ENCODE measurements at places on chromosomes 2 and 18. TPM values are rescaled to one million over a fixed set of nuclear protein-coding genes. Genes with fewer than 3 reads are reported as not detected.

RAB6C gene
- total RNA-seq, result not detected

KCNG2 gene
- total RNA-seq, result not detected

COBLL1 gene
- 15.8 TPM for total RNA-seq

COLEC11 gene
- not detected for total RNA-seq

TRIM54 gene
- total RNA-seq, result not detected

SIX3 gene
- total RNA-seq, result not detected

PLGLB2 gene
- total RNA-seq, result 1.5 TPM

TUBB8B gene
- not detected for total RNA-seq

ZAP70 gene
- not detected for total RNA-seq

ZNF804A gene
- total RNA-seq, result 6.0 TPM

DNA sequence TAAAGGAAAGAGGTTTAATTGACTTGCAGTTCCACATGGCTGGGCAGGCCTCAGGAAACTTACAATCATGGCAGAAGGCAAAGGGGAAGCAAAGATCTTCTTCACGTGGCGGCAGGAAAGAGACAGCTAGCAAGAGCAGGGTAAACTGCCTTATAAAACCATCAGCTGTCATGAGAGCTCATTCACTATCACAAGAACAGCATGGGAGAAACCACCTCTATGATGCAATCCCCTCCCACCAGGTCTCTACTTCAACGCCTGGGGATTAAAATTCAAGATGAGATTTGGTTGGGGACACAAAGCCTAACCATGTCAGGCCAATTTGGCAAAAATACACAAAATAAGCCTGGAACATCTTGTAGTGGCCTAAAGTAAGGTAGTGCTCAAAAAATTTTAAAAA lies 152.6 kb downstream of the COL6A3 start:
- DNase-seq, result no peak

GRCh38 chr18:55879331-55879730 lies 291.3 kb upstream of the TCF4 start:
- no peak for DNase-seq

- no peak for DNase-seq
Observed at GRCh38 chr2:127614731-127615130, 31.2 kb upstream of the GPR17 start.

DNA sequence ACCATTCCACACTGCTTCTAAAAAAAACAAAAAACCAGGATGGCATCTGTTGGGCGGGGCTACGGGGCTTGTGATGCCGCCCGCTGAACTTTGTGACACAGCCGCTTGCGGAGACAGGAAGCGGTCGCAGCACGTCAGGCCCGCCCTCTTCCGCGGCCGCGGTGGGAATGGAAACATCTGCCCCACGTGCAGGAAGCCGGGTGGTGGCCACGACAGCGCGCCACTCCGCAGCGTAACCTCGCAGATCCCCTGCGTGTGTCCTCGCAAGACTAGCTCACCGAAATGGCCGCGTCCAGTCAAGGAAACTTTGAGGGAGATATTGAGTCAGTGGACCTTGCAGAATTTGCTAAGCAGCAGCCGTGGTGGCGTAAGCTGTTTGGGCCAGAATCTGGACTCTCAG lies 168.5 kb downstream of the SUCLG1 start:
- DNase-seq, result peak; percentile 16

DNA sequence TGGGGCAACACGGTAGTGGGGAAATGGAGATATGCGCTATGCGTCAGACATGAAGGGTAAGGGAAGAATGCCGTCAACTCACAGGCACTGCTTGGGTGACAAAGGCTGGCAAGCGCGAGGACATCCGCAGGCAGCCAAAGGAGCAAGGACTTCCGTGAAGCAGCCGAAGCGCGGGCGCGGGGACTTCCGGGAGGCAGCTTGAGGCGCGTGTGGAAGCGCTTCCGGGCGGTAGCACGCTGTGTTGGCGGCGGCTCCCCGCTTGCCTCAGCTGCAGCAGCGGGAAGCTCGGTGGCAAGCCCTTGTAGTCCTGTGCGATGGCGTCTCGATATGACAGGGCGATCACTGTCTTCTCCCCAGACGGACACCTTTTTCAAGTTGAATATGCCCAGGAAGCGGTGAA lies at the start of gene PSMA8:
Gene PSMA8, plus strand, starts transcription at position 218 of the 400 bp plus-strand sequence. Its CDS starts 97 bp downstream, at position 315.
- DNase-seq, result no peak

GRCh38 chr2:122805346-122805745 lies 1049.9 kb downstream of the TSN start:
- DNase-seq, result no peak

- DNase-seq, result no peak
Observed at GRCh38 chr18:31656754-31657153, 27.6 kb downstream of the B4GALT6 start.

- no peak for DNase-seq
Observed at GRCh38 chr18:74457725-74458421, 765 bp upstream of the DIPK1C start.

GRCh38 chr2:99756059-99756458 lies 266.2 kb upstream of the REV1 start:
- DNase-seq, result no peak

- no peak for DNase-seq
Observed at GRCh38 chr2:112577756-112578155, 6.7 kb upstream of the CHCHD5 start.

- peak; percentile 17 for DNase-seq
Observed at GRCh38 chr2:124908411-124908810, 883.3 kb downstream of the CNTNAP5 start.

GRCh38 chr2:59658906-59659635 lies 894.4 kb downstream of the BCL11A start:
- DNase-seq, result no peak

DNA sequence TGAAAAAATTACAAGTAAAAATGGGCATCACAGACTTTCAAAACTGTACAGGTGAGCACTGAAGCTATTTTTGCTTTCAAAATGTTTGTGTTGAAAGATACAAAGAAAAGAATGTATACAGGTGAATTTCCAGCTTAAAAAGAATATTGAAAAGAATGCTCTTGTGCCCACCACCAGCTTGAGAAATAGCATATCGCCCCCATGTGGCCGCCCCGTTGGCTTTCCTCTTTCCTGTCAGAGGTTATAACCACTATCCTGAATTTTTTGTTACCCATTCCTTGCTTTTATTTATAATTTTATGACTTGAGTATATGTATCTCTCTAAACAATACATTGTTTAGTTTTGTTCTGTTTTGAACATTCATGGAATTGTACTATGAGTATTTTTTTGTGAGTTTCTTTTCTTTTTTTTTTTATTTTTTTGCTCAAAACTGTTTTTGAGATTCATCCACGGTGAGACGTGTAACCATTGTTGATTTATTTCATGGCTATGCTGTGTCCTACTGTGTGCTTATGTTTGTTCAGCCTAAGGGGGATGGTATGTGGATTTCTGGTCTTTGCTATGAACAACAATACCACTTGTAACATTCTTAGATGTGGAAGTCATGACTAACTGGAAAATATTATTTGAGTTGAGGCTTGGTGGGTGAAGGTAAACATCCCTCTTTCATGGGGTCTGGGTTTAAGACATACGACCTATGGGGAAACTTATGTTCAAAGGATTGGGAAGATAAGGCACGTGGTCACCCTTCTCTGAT lies 11.6 kb downstream of the TRPM8 start:
- DNase-seq, result peak; percentile 21

DNA sequence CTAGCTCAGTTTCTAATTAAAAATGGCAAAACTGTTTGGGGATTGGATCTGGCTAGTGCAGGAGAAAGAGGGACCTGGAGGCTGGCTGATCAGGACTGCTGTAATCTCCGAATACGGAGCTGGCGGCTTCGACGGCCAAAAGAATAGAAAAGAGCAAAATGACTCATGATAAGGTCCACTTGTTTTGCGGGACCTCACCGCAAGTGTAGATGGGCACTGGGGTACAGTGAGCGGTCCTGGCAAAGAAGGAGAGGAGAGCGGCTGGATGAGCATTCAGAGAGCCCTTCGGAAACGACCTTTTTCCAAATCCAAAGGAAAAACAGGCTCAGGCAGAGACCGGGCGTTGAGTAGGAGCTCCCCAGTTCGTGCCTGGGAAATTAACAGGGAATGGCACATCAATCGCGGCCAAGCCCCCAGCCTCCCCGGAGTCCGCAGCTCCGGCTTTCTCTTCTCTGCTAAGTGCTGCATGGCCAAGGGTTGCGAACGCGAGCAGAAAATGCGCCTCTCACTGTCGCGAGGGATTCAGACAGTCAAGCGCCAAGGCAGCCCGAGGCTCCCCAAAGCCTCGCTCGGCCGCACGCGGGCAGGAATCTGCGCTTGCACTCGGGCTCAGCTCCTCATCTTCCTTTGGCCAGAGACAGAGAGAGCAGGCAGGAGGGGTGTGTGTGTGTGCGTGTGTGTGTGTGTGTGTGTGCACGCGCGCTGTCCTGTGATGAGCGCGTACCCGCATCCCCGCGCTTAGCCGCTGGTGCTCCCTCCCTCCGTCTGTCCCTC lies 1.8 kb downstream of the DCC start:
- DNase-seq, result no peak

DNA sequence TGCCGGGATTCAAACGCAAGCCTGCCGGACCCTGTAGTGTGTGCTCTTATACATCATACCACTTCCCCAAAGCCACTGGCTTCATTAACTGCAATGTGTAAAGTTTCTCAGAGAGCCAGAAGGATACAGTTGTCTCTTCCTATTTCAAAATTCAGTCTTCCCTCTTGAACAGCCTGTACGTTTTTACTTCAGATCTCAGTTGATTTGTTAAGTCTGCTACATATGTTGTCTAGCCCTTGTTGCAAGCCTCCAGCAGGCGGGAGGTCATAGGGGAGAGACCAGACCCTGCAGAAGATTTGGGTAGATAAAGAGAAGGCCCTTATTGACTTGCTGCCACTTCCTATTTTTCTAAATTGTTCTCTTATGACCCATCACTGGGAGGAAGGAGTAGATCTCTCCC lies 56.2 kb downstream of the ARHGEF33 start:
- no peak for DNase-seq

- DNase-seq, result no peak
Observed at GRCh38 chr2:5713101-5713500, 20.9 kb downstream of the SOX11 start.

DNA sequence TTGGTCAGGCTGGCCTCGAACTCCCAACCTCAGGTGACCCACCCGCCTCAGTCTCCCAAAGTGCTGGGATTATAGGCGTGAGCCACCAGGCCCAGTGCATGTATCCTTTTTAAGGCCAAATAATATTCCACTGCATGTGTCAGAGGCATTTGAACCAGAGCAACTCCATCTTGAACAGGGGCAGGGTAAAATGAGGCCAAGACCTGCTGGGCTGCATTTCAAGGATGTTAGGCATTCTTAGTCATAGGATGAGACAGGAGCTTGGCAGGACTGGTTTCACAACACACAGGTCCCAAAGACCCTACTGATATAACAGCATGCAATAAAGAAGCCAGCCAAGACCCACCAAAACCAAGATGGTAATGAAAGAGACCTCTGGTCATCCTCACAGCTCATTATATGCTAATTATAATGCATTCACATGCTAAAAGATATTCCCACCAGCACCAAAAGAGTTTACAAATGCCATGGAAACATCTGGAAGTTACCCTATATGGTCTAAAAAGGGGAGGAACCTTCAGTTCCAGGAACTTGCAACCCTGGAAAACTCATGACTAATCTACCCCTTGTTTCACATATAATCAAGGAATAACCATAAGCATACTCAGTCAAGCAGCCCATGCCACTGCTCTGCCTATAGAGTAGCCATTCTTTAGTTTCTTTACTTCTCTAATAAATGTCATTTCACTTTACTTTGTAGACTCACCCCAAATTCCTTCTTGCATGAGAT lies 204.6 kb downstream of the RAB3GAP1 start:
- DNase-seq, result no peak

DNA sequence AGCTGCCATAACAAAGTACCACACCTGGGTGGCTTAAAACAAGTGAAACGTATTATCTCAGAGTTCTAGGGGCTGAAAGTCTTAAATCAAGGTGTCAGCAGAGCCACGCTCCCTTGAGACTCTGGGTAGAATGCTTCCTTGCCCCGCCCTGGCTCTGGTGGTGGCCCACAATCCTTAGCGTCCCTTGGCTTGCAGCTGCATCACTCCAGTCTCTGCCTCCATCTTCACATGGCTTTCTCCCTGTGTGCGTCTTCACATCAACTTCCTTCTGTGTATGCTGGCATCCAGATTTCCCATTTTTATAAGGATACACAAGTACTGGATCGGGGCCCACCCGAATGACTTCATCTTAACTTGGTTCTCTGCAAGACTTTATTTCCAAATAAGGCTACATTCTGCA lies 62.5 kb downstream of the MRO start:
- DNase-seq, result no peak

DNA sequence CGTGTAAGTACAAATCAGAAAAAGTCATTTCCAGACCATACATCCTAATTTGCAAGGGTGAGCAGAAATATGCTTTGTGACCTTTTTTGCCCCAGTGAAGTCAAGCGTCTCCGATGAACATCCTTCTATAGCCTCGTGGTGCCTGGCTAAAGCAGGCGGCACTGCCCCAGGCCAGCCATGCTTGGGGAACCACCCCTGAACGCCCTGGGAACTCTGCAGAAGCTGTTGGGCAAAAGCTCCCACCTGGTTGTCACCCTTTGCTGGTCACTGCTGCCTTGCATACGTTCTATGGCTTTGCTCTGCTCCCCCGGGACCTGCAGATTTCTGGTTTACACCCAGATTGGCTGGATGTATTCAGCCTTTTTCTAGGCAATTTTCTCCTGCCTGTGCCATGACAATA lies 256.4 kb downstream of the SS18 start:
- no peak for DNase-seq

DNA sequence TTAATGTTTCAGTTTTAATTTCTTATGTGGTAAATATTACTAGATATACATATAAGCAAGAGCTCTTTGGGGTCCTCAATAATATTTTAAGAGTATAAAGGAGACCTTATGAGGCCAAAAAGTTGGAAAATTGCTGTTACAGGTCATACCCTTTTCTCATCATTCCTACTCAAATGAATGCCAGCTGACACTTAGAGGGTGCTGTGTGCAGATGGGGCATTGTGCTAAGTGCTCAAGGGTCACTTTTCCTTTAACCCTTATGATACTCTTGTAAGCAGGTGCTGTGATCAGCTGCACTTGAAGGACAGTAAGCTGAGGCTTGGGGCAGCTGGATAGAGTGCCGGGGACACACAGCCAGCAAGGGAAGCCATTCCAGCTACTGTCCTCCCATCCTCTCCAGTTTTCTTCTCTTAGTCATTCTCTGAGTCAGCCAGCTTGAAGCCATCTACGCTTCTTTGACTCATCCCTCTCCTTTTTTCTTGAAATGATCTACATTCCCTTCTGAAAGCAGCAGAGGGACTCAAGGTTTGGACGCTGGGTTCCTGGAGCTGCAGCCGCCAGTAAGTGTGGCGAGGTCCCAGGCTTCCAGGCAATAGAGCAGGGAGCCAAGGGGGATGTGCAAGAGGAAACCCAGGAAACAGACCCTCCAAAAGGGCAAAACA lies 42.0 kb upstream of the CREB1 start:
- no peak for DNase-seq

DNA sequence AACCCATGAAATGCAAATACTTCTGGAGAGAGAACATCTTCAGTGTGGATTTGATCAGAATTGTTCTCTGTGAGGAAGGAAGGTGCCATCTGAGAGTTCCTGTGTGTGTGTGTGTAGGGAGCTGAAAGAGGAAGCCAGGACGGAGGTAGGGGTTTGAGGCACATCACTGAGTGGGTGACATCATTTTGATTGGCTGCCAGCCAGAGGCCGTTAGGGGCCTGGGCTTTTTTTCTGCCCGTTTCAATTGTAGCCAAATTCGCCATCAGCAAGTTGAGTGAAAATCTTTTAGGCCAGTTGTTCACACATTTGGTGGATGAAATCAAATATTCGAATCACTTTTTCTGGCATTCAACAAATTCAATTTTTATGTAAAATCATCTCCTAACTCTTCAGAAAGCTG lies 48.9 kb downstream of the TSN start:
- DNase-seq, result peak; percentile 48

GRCh38 chr2:74834792-74835755 lies 1.1 kb downstream of the HK2 start:
- peak; percentile 30 for DNase-seq

All from H4 (cell line).